Lower leg skin (tissue), 4 donors: ENCODE measurements at places on chromosomes 2 and 18. TPM values are rescaled to one million over a fixed set of nuclear protein-coding genes. Genes with fewer than 3 reads are reported as not detected.

STON1 gene
- total RNA-seq: 4.1 TPM

DCDC2C gene
- total RNA-seq: 0.16 TPM

GAL3ST2 gene
- total RNA-seq: 0.75 TPM

AQP12B gene
- not detected for total RNA-seq

TMEM37 gene
- total RNA-seq: 8.7 TPM

CAPN14 gene
- total RNA-seq: 0.13 TPM

GKN2 gene
- not detected for total RNA-seq

ONECUT2 gene
- total RNA-seq: 0.02 TPM

KLHL30 gene
- 0.49 TPM for total RNA-seq

IFIH1 gene
- total RNA-seq: 15.8 TPM

EGR4 gene
- total RNA-seq: not detected

CHST9 gene
- total RNA-seq: 0.06 TPM
